Foreskin fibroblast (primary cell): ENCODE measurements at places on chromosomes 2 and 18.

DNA sequence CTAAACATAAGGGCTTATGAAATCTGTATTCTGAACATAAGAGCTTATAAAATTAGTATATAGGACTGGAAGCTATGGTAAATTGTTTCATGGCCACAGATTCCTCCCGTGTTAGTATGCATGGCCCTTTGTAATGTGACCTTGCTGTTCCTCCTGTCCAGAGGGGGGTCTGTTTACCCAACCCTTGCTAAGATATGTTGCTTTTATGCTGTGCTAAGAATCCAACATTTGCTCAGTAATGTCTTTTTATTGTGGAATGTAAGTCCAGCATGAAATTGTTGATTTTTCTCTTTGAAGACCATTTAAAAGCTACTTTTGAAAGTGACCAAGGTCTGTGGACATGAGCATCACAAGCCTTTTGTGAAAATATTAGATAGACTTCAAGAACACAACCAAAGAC, 485.4 kb downstream of the PARD3B start:
- no peak for DNase-seq

DNA sequence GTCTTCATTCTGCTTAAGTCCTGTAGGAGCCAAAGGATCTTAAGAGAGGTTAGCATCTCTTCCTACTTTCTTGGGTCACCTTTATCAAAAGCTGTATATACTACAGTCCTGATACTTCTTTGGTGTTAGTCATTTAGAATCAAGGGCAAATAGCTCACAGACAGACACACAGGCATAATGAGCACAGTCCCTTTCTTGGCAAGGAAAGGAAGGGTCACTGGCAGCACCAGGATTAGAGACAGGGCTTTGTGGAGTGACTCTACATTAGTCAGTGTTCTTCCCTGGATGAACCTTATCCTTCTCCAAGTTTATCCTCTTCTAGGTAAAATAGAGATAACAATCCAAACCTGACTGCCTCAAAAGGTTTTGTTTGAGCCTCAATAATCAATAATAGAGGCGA, 40.0 kb upstream of the NCKAP5 start:
- no peak for DNase-seq

- DNase-seq: no peak
These were observed 256.3 kb downstream of the CCDC178 start for GRCh38 chr18:33184175-33184574.

DNA sequence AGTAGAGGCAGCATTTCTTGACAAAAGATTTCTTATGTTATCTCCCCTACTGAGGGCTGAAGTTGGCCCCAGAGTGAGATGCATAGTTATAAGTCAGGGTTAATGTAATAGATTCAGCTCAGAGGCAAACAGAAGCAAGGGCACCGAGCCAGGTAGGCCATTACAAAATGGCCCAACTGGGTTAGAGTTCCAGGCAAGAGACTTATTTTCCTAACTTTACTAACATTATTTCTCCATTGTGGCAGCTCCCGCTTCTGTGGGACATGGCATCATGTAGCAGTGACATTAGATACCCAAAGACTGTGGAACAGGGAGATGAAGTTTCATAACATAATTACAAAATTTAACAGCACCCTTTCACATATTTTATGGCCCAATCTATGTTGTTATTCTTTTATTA, 27.1 kb downstream of the TSPYL6 start:
- no peak for DNase-seq

DNA sequence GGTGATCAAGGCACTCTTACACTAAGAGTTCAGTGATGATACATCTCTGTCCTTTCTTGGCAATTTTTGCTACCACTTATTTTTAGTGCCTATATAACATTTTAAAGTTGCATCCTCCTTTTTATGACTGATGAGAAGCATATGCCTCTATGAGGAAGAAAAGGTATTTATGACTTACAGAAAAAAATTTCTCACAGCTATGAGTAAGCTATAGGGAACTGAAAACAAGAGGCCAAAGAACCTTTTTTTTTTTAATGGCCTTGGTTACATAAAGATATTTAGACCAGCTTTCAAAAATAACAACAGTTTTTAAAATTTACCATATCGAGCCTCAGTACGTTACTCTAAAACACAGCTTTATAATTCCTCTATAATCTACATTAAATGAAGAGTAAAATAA, 21.3 kb downstream of the MBD5 start:
- DNase-seq: peak; percentile 4

GRCh38 chr2:217033186-217033585, 173.3 kb upstream of the TNP1 start:
- DNase-seq: no peak

- no peak for DNase-seq
These were observed 34.5 kb downstream of the LRRFIP1 start for GRCh38 chr2:237661799-237662328.

DNA sequence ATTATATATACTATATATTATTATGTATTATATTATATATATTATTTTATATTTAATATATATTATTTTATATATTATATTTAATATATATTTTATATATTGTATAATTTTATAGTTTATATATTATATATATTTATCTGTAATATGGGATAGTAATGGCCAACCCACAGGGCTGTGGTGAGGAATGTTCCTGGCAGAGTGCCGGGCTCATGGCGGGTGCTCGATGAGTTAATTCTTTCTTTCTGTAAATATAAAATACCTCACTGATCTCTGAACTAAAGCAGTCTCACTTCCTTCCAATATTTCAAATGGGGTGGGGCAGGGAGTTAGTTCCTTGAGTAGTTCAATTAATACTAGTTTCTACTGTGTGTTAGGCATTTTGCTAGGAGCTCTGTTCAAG, 389.4 kb downstream of the TSN start:
- no peak for DNase-seq

DNA sequence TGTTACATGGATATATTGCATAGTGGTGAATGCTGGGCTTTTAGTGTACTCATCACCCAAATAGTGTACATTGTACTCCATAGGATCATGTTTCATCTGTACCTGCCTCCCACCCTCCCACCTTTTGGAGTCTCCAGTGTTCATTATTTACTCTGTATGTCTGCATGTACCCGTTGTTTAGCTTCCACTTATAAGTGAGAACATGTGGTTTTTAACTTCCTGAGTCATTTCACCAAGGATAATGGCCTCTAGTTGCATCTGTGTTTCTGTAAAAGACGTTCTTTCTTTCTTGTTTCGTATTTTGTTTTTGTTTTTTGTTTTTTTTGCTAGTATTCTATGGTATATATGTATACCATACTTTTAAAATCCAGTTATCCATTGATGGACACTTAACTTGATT, 107.5 kb downstream of the MSTN start:
- DNase-seq: peak; percentile 9

GRCh38 chr2:9207641-9208311, 1.2 kb downstream of the ASAP2 start:
- DNase-seq: no peak

- DNase-seq: no peak
These were observed 46.6 kb downstream of the CDK15 start for GRCh38 chr2:201852878-201853415.

DNA sequence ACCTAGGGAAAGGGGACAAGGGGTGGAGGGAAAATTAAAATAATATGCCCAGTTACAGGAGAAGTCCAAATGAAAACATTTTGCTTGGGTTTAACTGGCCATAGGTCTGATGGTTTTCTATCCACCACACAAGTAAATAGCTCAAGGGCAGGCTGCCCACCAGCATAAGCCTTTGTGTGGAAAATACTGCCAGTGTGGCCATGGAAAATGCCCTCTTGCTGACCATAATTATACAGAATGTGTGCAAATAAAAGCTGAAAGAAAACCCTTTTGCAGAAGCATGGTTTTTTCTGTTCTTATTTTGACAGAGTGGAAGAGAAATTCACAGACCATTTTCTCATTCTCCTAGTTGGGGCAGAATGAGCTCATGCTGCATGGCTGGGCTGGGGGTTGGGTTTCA, 111.3 kb upstream of the SIX2 start:
- DNase-seq: no peak

DNA sequence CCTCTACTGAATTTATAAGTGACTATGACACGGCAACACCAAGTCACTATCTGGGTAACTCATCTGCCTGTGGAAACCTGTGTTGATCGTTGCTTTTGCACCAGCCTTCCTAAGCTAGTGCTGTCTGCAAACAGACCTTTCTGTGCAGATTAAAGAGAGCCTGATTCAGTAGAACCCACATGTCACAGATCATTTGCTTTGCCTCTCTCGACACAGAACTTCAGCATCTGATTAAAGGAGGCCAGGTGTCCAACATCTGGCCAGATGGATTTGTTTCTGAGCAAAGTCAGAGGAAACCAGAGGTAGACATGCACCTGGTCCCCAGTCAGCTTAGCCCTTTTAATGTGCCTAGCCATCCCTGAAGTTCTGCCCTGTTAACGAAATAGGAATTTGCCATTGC, 15.0 kb upstream of the TTR start:
- no peak for DNase-seq

DNA sequence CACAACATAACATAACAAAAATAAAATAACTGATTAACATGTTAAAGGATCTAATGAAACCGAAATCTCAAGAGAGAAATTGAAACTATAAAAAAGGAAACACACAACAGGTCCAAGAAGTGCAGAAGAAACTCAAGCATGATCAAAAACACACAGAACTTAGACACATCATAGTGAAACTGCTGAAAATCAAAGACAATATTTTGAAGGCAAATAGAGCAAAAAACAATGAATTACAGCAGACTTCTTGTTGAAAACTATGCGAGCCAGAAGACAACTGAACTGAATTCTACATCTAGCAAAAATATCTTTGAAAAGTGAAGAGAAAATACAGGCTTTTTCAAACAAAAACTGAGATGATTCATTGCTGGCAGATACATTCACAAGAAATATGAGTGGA, 61.3 kb downstream of the UGP2 start:
- DNase-seq: peak; percentile 15

DNA sequence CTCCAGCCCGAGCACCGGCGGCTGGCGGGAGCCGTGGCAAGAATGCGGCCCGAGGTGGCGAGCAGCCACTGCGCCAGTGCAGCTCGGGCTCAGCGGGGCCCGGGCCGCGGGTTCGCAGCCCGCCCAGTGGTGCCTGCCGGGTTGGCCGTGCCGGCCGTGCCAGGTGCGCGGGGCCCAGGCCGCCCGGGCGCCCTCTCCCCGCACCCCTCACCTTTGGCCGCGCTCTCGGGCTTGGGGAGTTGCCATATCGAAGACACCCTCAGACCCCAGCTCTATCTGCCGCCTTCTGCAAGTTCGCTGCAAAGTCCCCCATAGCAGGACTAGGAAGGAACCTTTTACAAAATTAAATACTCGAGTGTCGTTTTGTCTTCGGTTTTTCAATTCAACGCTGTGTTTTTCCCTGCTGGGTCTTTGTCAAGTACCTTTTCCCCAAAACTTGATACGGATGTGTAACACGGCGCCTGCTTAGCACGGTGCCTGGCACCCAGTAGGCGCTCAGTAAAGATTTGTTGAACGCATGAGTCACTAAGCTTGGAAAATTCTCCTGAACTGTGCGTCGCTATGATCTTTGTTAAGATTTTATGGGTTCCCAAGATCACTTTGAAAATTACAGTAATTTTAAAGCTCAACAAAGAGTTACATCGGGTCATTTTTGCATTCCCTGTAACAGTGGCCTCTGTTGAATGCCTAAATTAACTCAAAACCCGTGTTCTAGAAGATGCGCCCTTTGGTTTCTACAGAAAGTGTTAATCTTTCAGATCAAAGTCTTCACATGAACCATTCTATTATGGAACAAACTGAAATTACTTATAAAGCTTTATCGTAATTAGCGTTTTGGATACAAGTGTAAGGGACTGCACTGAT, 750 bp downstream of the STRADB start:
- DNase-seq: peak; percentile 44

- no peak for DNase-seq
These were observed 198.4 kb downstream of the CMPK2 start for GRCh38 chr2:6667326-6667725.

- peak; percentile 89 for DNase-seq
These were observed 20.7 kb downstream of the B3GNT2 start for GRCh38 chr2:62216616-62217015.

DNA sequence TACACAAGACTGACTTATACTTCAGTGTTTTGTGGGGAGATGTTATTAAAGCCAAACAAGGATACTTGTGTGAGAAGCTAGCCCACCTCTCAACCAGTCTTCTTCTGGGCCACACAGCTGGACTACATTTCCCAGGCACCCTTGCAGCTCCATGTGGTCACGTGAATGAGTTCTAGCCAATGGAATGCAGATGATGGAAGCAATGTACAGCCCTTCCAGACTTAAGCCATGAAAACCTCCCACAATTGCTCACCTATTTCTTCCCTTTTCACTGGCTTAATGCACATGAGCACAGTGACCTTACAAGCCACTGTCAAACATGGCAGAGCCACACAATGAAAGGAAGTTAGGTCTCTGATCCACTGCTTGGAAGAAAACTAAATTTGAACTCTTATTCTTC, 20.4 kb upstream of the FEZ2 start:
- DNase-seq: peak; percentile 79

DNA sequence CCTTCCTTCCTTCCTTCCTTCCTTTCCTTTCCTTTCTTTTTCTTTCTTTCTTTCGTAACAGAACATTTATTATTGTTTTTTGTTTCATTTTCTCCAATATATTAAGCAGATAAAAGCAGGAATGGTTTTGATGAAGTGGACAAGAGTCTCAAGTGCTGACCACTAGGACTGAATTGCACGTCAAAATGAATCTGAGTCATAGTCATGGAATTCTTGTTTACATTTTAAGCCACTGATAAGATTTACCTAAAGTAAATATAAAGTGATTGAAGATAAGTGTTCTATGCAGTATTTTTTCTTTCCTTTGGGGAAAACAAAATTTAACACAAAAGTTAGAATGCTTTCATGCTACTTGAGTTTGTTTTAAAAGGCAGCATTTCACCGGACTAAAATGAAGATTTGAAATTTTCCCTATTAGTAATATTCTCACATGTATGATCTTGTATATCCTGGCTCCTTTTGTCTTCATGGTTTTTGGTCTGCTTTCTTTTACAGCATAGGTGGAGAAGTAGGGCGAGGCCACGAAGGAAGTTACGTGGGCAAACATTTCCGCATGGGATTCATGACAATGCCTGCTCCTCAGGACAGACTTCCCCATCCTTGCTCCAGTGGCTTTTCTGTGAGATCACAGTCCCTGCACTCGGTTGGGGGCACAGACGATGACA, 113.5 kb downstream of the NYAP2 start:
- peak; percentile 18 for DNase-seq
